ENCODE measurements at places on chromosomes 1 and 21. TPM values are rescaled to one million over a fixed set of nuclear protein-coding genes. Genes with fewer than 3 reads are reported as not detected.

DNA sequence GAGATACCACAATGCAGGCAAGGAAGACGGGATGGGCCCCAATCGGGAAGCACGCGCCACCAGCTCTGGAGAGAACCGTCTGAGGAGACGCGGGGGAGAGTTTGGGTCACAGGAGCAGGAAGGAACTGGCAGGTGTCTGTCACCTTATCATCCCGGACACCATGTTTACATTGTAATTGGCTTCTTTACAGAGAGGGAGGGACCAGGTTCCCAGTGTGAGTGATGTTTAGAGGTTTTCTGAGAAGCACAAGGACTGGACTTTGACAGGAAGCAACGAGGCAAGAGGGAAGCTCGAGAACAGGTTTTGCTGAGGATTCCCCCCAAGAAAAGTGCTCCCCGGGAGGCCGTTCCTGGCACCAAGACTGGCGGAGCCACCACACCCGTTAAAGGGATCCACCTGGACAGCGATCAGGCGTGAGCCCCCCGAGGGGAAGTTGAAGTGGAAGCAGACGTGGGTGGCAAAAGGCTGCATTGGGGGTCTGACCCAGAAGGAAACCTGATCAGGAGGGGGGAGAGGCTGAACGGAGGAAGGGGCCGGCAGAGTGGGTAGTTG lies 957 bp downstream of the EPS15 start:
- DNase-seq = peak; percentile 46

The IRF6 gene
- 0.31 TPM for total RNA-seq

DNA sequence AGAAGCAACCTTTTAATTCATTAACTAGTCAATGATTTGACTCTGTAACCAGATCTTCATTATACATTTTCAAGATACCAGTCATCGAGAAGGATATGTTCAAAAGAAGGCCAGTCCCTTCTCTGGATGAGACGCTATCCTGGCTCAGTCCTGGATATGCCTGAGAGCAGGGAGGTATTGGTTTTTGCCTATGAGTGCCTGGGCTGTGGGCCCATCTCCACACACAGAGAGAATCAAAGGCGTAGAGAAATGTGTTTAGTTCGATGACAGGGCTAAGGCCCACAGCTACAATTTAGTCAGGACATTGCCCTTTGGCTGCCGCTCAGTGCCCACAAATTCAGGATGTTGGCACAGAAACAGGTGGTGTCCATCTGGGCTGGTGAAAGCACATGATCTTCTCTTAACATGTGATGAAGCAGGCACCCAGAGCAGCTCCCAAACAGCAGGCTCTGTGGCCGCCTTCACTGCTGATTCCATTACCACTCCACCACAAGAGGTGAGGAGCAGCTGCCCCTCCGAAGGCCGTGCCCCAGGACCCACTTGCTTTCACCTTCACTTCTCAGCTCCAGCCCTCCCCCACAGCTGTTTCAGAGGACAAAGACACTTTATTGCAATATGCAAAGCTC lies 24.7 kb downstream of the ACKR1 start:
- no peak for DNase-seq

The LDLRAD1 gene
- total RNA-seq = not detected

The PLD5 gene
- 1.4 TPM for total RNA-seq

DNA sequence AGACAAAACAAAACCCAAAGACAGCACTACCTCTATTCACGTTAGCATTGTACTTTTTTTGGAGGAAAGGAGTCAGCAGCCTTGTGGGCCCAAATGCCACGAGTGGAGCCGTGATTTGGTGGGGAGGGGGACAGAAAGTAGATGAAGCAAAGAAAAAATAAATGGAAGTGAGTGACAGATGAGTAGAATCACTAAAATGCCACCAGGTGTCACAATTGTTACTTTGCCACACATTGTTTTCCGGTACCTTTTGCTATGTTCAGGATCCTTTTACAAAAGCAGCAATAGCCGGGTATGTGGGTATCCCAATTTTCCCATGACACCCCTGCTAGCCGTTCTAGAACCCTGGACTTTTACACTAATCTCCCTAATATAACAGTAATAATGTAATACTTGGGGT lies 85.0 kb upstream of the AK4 start:
- no peak for DNase-seq

DNA sequence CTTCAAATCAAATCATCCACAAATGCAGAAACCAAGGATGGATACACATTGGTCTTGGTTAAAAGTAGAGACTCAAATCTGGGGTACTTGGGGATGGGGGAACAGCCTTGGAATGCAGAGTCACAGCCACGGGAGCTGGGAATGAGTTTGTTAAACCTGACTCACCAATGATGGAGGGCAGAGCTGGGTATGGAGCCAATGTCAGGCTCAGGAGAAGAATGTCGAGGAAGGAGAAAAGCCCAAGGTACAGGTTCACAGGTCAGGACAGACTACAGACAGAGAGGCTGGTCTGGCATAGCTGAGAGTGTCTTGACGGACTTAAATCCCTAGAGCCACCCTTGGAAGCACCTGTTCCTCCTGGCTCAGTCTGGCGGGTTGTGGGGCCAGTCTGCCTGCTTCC lies 237.6 kb downstream of the NTNG1 start:
- DNase-seq = no peak

The SETD4 gene
- 31.8 TPM for total RNA-seq

- no peak for DNase-seq
These were observed 39.5 kb upstream of the STMN1 start for GRCh38 chr1:25945761-25946160.

DNA sequence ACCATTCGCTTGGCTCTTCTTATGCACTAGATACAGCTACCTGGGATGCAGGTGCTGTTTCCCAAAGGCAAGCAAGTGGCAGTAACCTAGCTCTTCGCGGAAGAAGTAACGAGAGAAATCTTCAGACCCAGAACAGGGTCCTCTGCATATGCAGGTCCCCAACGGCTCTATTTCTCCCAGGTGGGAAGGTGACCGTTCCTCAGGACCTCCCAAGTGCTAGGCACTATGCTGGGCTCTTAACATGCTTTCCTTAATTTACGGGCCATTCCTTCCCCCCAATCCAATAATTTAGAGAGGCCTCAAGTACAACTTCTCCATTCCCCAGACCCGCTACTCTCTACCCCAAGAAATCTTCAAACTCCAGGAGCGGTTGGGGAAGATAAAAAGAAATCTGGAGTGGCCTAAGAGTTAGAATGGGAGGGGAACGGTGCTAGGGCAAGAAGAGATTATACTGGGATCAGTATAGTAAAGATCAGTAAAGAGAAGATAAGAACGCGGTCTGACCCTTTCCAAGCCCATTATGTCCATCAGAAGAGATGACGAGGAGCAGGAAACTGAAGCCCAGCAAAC lies 410 bp downstream of the TXNDC12 start:
- DNase-seq = no peak

- no peak for DNase-seq
These were observed 9.2 kb upstream of the SERTAD4 start for GRCh38 chr1:210223226-210223904.

GRCh38 chr1:211247921-211248320 lies 11.2 kb upstream of the RCOR3 start:
- DNase-seq = no peak

- DNase-seq = no peak
These were observed 102.8 kb downstream of the KCTD3 start for GRCh38 chr1:215669806-215670491.

The INTS11 gene
- 28.2 TPM for total RNA-seq

The CA6 gene
- not detected for total RNA-seq

The RNF207 gene
- 8.7 TPM for total RNA-seq

DNA sequence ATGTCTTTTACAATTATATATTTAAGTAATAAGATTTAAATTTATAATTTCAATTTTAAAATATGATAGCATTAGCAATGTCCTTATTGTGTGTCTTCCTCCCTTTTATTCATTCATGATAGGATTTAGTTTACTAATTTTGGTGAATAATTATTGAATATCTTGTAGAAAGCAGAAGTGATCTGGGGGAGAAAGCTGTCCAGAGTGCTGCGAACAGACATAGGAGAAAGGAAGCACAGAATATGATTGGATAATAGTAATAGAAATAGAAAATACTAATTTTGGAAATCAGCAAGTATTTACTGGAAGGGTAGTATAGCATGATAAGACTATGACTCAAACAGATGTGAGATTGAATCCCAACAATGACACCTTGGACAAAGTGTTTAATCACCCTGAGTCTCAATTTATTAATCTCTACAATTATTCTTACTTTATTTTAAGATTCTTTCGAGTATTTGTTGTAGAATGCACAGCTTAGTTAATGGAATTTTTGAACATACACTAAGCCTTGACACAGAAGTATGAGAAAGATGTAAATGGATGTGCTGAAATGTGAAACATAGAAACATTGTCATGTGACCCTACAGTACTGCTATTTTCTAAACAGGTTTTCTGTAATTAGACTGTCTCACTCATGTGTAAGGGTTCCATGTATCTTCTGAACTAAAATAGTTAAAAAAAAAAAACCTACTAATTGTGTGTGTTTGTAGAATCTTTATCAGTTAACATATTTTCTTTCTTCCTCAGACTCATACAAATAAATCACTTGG lies 7.9 kb downstream of the SH3GLB1 start:
- no peak for DNase-seq

GRCh38 chr21:38819719-38820159 lies 14.0 kb downstream of the ETS2 start:
- DNase-seq = no peak

DNA sequence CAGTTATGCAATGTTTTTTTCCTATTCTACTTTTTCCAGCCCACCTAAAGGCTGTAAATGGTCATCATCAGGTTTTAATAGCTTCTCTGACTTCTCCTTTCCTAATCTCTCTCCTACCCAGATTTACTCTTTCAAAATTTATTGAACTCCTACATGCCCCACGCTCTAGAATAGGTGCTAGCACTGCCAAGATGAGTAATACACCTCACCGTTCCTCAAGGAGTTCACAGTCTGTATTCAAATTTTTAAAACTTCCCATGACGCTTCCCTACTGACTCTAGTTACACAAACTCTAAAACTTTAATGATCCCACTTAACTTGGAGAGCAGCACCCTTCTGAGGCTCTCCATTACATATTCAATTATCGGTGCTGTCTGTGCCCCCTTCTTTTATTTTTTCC lies 51.6 kb downstream of the ALG14 start:
- DNase-seq = no peak

DNA sequence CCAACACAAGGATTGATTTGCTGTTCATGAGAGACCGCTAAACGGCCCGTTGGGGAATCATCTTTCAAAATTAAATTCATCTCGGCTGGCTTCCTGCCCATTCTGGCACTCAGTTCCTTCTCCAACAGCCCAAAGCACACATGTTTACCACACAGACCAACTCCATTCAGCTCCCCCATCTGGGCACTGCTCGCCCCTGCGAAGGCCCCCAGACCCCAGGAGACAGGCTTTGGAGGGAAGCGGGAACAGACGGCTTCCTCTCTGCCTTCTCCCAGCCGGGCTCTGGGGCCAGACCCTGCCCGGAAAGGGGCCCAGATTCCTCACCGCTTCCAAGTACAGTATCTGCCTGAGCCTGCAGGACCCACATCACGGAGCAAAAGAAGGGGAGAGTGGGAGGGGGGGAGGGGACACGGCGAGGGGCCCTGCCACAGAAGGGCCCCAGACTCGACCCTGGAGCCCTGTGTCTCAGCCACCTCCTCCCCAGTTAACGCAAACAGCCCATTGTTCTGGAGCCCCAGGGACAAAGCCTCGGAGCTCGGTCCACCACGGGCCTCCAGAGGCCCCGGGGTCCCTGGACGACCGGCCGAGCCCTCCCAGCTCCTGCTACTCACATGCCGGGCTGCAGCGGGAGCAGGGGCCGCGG lies 660 bp downstream of the MEGF6 start:
- DNase-seq = no peak

The SPATA1 gene
- 1.9 TPM for total RNA-seq

- DNase-seq = no peak
These were observed 41.4 kb upstream of the COL6A2 start for GRCh38 chr21:46056450-46056903.

The CFAP410 gene
- 5.0 TPM for total RNA-seq

The LRIF1 gene
- total RNA-seq = 21.1 TPM

DNA sequence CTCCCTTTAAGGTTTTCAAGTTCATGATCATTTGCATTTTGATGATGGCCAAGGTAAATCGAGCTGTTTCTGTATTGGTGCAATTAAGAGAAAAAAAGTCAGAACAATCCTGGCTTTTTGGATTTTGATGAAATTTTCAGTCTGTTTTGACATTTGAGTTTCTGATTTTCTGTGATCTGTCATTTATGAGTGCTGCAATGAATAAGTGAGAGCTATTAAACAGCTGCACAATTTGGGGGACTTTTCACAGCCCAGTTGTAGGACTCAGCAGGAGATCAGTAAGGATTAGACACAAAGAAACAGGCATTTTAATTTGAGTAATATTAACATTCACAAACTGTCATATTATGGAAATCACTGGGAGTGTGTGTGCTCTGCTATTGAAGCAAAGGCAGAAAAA lies 452.9 kb upstream of the CXADR start:
- DNase-seq = no peak

The NPR1 gene
- 0.16 TPM for total RNA-seq

DNA sequence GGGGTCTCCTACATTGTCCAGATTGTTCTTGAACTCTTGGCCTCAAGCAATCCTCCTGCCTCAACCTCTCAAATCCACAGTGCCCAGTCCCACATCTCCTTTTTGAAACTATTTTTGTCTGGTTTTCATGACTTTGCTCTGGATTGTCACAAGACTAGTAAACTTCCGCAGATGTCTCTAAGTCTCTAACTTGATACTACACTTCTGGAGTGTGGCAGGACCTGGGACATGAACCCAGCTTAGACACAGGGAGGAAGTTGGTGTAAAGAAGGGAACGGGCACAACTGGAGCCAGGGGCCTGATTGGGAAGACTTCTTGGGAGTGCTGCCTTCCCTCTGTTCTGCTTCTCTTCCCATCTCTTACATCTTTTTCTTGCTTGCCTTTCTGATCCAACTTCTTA lies 16.2 kb upstream of the DISC1 start:
- no peak for DNase-seq

- peak; percentile 79 for DNase-seq
These were observed 103.5 kb downstream of the SIK1 start for GRCh38 chr21:43323244-43324005.

The TMEM240 gene
- 18.1 TPM for total RNA-seq

DNA sequence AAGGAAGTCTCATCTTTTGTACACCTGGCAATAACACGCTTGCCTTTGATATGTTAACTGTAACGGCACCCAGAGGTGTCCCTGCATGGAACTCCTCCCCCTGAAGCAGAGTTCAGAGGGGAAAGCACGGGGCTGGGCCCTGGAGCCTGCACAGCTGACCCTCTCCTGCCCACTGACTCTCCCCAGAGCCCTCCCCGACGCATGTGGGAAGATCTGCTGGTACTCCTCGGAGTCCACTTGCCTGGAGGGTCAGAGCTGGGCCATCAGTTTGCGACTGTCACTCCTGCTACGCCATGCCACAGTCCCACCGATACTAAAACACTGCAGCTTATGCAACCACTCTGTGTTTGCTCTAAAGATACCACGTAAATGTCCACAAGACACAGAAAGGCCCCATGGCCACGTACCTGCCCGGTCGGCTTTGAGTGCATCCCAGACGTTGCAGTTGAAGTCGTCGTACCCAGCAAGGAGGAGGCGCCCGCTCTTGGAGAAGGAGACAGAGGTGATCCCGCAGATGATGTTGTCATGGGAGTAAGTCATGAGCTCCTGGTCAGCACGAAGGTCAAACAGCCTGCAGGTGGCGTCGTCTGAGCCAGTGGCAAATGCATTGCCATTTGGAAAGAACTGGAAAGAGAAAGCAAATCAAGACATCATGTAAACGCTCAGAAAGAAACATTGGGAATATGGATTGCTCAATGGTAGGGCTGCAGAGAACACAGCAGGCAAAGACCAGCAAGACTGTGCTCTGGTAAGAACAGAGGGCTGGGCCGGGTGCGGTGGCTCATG lies 10.6 kb upstream of the NADK start:
- no peak for DNase-seq

- DNase-seq = no peak
These were observed 280.7 kb downstream of the TM2D1 start for GRCh38 chr1:61444288-61444687.

GRCh38 chr1:34418166-34418565 lies 241.5 kb downstream of the C1orf94 start:
- no peak for DNase-seq
